HFFc6 (cell line): ENCODE measurements at places on chromosomes 2 and 18. TPM values are rescaled to one million over a fixed set of nuclear protein-coding genes. Genes with fewer than 3 reads are reported as not detected.

Gene SLC4A5
- total RNA-seq = 0.24 to 0.35 TPM in 2 of 3 replicates, not detected in the other

Gene ABCG5
- not detected in 3 replicates for total RNA-seq

Gene MXD1
- 6.5 to 10.1 TPM (median 9.1 TPM) in 3 replicates for total RNA-seq

DNA sequence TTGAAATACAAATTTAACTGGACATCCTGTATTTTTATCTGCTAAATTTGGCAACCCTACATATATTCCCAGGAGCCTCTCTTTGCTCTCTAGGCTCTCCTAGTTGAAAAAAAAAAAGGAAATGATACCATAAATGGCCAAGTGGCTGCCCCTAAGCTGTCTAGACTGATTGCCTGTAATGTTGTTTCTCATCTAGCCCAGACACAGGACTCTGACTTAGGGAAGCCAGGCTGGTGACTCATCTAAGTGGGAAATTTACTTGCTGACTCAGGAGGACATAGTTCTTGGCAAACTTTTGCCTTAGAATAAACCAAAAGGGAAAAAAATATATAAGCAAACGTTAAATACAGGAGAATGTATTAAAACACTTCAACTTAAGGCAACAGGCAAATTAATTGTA is 14.6 kb upstream of the ITGAV start:
- H3K36me3 ChIP-seq = no peaks in the 10 kb centered on the region
- peak overlapping the region; percentile 61; the same call in 1 of the 2 replicates for H3K27ac ChIP-seq
- H3K4me1 ChIP-seq = peaks cover 36% of the 10 kb centered on the region
- peak; percentile 96 for DNase-seq
- peak overlapping the region; percentile 53; the same call in 1 of the 2 replicates for H3K4me3 ChIP-seq

DNA sequence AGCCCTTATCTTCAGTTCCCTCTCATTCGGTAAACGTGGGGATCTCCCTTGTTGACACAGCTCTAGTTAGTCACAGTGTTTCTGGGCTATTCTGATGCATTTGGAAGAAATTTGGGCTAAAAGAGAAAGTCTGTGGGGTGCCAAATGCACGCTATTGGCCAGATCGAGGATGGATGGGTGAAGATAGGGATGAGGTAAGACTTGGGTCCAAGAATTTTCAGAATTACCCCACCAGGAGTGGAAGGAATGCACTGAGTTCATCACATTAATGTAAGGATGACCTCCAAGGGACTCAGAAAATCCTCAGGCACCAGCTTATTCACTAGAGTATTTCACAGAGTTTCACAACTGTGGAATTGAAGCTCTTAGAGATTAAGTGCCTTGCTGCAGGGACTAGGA is 49.3 kb downstream of the NRP2 start:
- H3K4me3 ChIP-seq = peak overlapping the region; percentile 18; the same call in 1 of the 2 replicates
- peak overlapping the region; percentile 82 for H3K27ac ChIP-seq
- DNase-seq = peak; percentile 78

GRCh38 chr2:216590780-216591179 is 42.4 kb upstream of the IGFBP2 start:
- no peak overlapping the region for H3K4me3 ChIP-seq
- no peak overlapping the region for H3K27ac ChIP-seq
- no peak for DNase-seq
- peaks cover 28% of the 10 kb centered on the region for H3K27me3 ChIP-seq

DNA sequence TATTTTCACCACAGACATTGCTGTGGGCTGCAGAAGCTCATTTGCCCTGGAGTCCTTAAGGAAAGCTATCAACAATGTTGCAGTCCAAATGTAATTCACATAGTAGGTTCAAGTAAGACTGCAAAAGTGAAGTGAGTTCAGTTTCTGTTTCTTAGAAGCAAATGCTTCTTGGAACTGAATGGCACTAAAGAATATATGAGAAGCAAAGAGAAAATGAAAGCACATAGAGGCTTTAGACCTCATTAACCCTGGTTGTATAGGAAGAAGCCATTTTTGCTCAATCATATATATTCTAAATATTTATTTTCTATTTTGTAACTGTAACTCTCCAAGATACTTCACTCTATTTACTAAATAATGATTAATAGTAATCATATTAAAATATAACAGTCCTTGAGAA is 292.0 kb downstream of the ZNF804A start:
- H3K4me1 ChIP-seq = no peaks in the 10 kb centered on the region
- H3K27ac ChIP-seq = no peak overlapping the region

GRCh38 chr2:189109921-189110397 is 69.6 kb downstream of the COL5A2 start:
- peaks cover 77% of the 10 kb centered on the region for H3K4me1 ChIP-seq
- no peaks in the 10 kb centered on the region for H3K27me3 ChIP-seq
- H3K36me3 ChIP-seq = peaks cover 51% of the 10 kb centered on the region

DNA sequence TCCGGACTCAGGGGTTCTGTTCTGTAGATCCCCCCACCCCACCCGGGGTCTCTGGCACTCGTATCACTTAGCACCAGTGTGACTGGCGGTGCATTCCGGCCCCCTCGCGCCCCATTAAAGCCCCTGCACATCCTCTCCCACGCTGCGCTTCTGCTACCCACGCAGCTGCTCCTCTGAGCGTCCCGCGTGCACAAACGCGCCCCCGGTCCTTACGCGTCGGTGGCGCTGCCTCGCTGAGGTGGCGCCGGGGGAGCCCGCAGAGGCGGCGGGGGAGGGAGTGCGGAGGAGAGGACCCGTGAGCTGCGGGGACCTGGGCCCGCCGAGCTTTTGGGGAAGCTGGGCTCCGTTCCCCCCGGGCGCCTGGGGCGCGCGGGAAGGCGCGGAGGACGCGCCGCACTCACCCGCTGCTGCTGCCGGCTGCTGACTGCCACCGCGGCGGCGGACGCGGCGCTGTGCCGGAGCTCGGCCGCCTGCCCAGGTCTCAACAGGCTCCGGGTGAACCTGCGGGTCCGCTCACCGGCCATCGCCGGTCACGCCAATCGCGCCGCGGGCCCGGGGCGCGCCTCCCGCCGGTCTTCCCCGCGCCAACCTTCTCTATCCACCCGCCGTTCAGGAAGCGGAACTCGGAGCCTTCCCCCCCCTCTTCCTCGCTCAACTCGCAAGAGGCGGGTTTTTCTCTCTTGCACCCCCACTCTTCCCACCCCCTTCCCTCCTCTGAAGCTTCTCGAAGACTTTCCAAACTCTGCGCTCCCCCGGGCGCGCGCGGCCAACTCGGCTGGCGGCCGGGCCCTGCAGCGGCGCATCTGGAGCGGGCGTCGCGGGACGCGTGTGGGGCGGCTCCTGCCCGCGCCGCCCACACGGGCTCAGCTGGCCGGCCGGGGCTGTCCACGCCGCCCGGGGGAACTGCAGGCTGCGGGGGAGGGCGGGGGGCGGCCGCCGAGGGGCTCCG is at the start of gene DOCK10:
DOCK10 (minus strand) TSS at position 618 of the 949 bp plus-strand sequence; CDS start at position 524, 94 bp downstream.
- H3K27ac ChIP-seq = peak within 1 kb of the TSS; percentile 88
- H3K36me3 ChIP-seq = peaks cover 22% of the 10 kb centered on the region
- H3K4me3 ChIP-seq = peak within 1 kb of the TSS; percentile 97
- peaks cover 2% of the 10 kb centered on the region; the same call in 1 of the 2 replicates for H3K27me3 ChIP-seq

GRCh38 chr18:4284528-4284927 is 170.6 kb downstream of the DLGAP1 start:
- no peaks in the 10 kb centered on the region for H3K36me3 ChIP-seq
- no peaks in the 10 kb centered on the region for H3K4me1 ChIP-seq
- DNase-seq = no peak
- H3K27ac ChIP-seq = no peak overlapping the region
